ENCODE measurements at places on chromosomes 7 and 10.

- DNase-seq, result peak; percentile 23
These were observed 1.3 kb downstream of the STK17A start for GRCh38 chr7:43584195-43584586.

DNA sequence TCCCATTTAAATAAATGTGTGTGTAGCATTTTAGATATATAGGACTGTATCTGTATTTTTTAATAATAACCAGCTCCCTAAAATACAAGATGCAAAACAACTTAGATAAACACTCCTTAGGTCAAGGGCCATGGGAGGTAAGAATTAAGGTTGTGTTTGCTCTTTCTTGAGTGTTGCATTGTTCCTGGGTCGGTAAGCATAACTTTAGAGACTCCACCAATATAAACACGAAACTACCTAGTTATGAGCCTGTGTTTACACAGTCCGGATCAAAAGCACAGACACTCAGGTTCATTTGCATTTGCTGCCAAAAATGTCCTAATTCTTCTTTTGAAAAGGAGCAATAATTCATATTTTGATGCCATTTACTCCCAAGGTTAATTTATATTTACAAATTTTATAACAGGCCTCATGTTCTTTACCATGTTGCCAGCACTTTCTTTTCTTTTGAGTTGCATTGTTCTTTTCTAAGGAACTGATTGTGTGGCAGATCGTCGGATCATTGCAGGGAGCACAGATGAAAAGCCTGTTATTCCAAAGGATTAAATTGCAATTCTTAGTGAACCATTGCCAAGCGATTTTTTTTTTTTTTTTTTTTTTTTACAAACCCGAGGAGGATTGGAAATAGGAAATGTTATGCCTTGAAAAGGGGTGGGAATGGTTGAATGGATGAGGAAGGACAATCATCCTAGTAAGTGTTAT is 45.8 kb upstream of the GLCCI1 start:
- no peak for DNase-seq

DNA sequence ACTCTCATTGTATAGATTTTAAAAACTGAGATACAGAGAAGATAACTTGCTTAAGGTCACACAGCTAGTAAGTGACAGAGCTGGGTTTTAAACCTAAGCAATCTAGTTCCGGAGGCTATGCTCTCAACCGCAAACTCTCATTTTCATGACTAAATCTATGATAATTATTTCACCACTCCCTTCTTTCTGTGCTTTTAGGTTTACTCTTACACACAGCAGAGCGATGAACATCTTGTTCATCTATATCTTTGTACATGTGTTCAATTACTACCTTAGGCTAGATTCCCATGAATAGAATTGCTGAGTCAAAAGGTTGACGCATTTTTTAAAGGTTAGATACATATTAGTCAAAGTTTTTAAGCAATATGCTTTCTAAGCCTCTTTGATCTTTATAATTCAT is 154.8 kb downstream of the CHN2 start:
- no peak for DNase-seq

GRCh38 chr7:155759740-155760430 is 52.4 kb downstream of the SHH start:
- DNase-seq, result no peak

GRCh38 chr10:31390804-31391203 is 71.8 kb downstream of the ZEB1 start:
- DNase-seq, result no peak
